ENCODE measurements at places on chromosomes 4 and X. TPM values are rescaled to one million over a fixed set of nuclear protein-coding genes. Genes with fewer than 3 reads are reported as not detected.

F11 gene
- total RNA-seq: not detected

- DNase-seq: no peak
These were observed 31.2 kb downstream of the CCDC149 start for GRCh38 chr4:24881508-24882196.

GRCh38 chr4:40170588-40170987 is 26.2 kb upstream of the RHOH start:
- DNase-seq: no peak

CXCL10 gene
- not detected for total RNA-seq

DNA sequence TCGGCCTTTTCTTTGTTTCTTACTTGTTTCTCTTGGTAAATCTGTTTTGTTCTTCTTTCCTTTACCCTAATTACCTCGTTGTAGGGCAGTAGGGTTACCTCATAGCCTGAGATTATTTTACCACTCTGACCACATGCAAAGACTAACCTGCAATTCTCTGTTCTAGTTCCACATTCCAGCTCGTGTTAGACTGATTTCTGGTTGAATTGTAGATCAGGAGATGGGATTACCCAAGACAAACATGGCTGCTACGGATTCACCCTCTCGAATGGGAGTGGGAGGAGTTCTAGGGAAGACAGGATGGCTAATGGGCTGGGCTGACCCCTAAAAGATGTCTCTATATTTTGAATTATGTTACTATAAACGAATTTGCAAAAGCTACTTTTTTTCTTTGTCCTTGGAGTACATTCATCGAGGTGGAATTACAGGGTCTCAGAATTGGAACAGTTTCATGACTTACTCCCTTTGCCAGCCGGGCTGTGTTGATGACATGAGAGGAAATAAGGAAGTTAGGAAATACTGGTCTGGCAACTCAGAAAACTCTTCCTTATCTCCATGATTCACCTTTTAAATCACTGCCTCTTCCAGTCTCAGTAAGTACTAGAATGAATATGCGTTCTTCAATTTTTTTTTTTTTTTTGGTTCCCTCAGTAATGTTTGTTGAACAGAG is 36.7 kb upstream of the FBXW7 start:
- no peak for DNase-seq

DNA sequence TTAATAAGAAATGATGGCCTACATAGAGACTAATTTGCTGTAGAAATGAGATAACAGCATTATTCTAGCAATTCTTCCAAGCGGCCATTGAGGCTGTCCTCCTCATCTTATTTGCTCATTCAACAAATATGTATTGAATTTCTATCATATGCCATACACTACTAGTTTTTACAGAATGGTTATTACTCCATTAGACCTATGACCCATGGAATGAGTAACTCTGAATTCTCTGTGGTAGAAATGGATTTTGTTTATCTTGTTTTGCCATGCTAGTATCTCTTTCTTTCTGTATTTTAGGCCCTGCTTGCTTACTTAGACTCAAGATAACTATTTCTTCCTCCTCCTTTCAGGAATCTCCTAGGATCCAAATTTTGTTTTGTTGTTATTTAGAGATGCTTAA is 103.5 kb downstream of the RPA4 start:
- no peak for DNase-seq

PIR gene
- total RNA-seq: not detected

- peak; percentile 0 for DNase-seq
These were observed 108.4 kb downstream of the DOCK11 start for GRCh38 chrX:118603981-118604380.

CXCL3 gene
- total RNA-seq: 0.35 TPM

DNA sequence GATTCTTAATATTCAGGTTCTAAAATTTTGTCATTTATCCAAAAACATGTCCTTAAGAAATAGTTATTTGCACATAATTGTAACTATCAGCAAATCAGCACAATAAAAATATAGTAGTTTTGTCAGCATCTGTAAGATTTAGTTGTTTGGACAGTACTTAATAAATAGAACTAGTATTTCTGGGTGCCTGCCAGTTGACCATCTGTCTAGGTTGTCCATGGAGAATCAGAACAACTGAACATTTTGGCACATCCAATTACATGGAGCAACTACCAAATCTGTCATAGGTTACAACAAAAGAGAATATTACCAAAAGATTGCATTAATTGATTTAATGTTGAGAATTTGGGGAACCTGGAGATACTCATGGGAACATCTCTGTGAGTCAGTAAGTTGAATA is 305.5 kb upstream of the TACR3 start:
- no peak for DNase-seq

Data from T-cell (primary cell).